Stimulated activated CD8-positive, alpha-beta memory T cell treated with anti-CD3 and anti-CD28 coated beads, Interleukin-2, amount 100 ng/mL, for 1 hour (primary cell): ENCODE measurements at places on chromosomes 6 and 20.

DNA sequence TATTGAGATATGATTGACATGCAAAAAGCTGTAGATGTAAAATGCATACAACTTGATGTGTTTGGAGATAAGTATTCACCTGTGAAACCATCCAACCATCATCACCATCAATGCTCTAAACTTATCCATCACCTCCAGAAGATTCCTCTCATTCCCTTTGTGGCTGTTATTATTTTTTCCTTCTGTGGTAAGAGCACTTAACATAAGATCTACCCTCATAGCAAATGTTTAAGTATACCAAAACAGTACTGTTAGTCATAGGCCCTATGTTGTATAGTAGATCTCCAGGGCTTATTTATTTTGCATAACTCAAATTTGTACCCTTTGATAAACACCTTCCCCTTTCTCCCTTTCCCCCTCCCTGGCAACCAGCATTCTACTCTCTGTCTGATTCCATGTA, 31.2 kb upstream of the CCN6 start:
- no peak for DNase-seq

DNA sequence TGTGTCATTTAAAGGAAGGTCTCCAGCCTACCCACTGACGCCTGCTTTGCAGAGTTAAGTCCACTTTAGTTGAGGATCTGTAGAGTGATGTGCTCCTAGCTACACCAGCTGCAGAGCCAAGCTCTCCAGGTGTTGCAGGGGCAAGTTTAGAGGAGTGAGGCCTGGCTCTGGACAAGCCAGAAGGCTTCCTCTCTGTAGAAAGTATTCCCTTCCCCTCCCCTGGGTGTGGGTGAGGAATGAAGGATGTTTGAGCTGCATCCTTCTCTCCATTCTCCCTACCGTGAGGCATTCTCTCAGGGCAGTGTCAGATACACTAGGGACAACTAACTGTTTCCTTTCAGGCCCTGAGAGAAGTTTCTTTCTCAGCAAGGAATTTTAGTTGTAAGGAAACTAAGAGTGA, 66.5 kb downstream of the ELOVL5 start:
- DNase-seq: no peak

DNA sequence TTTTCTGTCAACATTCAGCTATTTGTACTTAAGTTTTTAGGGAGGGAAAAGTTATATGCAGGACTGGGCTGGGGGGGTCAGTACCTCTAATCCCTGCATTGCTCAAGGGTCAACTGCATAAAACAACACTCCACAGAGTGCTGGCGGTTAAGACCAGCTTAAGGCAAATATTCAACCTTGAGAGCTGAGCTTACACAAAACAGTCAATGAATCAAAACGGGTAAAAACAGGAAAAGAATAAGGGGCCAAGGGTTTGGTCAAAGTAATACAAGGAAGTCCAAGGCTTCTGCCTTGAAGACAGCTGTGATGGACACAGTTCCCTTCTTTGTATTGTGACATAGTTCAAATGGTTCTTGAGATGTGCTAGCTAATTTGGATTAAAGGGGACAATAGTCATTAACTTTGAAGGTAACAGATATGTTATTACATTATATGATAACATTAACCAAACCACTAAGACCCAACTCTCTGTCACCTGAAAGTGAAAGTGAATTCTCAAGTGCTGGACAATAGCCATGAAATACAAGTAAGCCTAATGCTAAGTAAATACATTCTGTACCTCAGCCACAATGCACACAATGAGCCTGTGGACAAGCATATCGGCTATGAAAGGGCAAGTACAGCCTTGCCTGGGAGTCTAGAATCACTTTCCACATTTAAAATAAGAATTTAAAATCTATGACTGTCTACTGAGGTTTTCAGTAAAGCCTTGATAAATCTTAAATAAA, 106.8 kb downstream of the PDE10A start:
- no peak for DNase-seq

DNA sequence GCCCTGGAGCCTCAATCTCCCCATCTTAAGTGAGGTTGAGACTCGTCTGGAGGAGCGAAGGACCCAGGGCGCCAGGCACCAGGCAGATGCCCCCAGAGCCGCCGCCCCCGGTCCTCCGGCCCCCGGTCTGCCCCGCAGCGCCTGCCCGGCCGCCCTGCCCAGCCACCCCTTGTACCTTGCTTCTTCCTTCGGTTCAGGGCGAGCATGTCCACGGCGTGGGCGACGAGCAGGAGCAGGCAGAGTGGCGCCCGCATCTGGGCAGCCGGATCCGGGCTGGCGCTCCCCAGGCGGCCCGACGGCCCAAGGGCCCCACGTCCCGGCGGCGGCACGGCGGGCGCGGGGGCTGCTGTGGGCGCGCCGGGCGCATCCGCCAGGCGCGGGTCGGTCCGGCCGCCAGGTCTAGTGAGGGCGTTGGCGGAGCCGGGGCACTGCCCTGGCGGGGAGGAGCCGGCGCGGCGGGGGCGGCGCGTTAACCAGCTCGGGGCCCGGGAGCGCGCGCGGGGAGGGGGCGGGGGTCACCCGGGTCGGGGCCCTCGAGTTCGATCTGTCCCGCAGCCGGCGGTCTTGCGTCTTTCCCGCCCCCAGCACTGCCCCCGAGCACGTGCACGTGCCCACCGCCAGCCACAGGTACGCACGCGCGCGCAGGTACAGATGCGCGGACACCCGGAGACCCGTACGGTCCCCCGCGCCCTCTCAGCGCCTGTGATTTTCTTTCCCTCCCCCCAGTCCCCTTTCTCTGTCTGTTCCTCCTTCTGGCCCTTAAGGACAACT, at the start of gene RSPO4:
Gene RSPO4 (minus strand): TSS at position 401 of the 771 bp plus-strand sequence. CDS start 147 bp downstream, at position 254.
- DNase-seq: no peak

GRCh38 chr6:97282238-97282725, 734 bp downstream of the MMS22L start:
- no peak for DNase-seq
